ENCODE measurements at places on chromosomes 11 and 22.

- no peak for DNase-seq
These were observed 36.1 kb upstream of the TSPAN18 start for GRCh38 chr11:44690651-44691050.

DNA sequence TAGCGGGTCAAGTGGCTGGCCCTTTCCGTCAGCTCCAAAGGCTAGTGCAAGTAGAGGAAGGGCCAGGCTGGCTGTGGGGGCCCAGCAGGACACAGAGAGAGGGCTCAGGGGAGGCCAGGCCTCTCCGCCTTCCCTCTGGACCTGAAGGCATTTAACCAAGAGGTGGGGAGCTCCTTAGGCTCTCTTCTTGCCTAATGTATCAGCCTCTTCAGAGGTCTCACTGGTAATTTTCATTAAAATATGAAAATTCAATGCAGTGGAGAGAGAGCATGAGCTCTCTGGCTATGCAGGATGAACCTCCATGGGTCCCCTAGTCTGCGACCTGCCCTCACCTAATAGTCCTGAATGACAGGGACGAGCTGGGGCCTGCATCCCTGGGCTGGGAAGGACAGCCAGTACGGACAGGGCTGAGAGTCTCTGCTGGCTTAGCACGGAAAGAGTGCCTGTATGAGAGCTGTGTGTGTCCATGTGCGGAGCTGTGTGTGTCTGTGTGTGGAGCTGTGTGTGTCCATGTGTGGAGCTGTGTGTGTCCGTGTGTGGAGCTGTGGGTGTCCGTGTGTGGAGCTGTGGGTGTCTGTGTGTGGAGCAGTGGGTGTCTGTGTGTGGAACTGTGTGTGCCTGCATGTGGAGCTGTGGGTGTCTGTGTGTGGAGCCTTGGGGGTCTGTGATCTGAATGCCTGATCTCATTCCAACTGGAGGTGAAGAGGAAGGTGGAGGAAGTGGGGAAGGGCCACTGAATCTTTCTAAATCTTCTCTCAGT is 2.4 kb downstream of the ALX4 start:
- DNase-seq, result no peak

GRCh38 chr11:10608584-10608983 is 40.1 kb upstream of the LYVE1 start:
- no peak for DNase-seq

GRCh38 chr11:16117989-16118756 is 238.2 kb downstream of the SOX6 start:
- no peak for DNase-seq

DNA sequence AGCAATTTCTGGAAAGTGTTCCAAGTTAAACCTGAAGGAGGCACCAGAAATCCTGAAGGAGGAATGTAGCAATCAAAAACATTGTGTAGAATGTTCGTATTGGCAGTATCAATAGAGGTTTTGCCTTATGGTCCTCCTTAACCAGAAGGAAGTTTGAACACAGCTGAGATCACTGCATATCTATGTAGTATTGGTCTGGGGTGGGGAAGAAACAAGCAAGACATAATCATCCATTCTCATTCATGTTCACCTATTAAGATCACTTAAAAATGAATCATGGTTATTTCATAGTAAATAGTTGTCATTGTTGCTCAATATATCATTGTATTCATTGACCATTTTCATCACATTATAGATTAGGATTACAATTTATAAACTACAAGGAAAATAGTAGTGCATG is 160.5 kb downstream of the DDX10 start:
- no peak for DNase-seq

DNA sequence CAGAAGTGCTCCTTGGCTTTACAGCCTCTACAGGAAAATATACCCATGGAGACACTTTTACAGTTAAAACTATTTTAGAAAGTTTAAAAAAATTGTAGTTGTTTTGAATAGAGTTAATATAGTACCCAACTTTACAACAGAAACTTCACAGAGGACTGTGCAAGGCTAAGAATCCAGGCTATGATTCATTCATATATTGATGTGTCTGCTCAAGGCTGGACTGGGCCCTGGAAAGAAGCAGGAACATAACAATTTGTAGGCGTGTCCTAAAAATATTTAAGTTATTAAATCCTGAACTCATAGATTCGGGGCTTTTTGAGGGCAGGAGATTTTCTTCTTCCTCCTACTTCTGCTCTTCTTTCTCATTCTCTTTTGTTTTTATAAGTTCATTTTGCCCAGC is 291.5 kb upstream of the CCDC179 start:
- DNase-seq, result peak; percentile 7

DNA sequence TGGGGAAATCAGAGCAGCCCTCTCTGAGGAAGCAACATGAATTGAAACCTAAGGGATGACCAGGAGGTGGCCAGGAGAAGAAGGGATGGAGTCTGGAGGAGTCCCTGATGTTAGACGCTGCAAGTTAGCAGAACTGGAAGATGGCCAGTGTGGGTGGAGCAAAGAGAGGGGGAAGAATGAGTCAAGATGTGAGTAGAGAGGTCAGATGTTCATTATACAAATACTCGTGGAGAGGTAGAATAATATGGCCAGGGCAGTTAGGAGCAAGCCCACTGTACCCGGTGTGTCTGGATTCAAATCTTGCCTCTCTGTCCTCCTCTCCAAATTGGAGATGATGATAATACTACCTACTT is 242.0 kb downstream of the TENM4 start:
- DNase-seq, result peak; percentile 30

GRCh38 chr11:130315354-130315970 is 745 bp upstream of the ZBTB44 start:
- no peak for DNase-seq

GRCh38 chr11:29957431-29957830 is 59.4 kb downstream of the KCNA4 start:
- no peak for DNase-seq

- DNase-seq, result no peak
These were observed 133.7 kb downstream of the CTTN start for GRCh38 chr11:70532066-70532440.

DNA sequence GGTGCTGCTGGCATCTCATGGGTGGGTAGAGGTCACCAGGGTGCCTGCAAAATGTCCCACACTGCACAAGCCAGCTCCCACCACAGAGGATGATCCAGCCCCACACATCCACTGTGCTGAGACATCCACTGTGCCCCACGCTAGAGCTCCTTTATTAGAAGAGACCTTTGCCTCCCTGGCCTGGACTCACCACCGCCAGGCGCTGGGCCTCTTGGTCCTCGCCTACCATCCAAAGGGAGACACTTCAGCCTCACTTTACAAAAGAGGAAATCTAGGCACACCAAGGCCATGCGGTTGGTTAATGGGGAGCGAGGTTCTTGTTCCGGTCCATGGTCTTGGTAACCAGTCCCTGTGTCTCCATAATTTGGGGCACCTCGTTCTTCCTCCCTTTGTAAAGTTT is 3.4 kb upstream of the ANO1 start:
- no peak for DNase-seq

- DNase-seq, result no peak
These were observed 13.4 kb downstream of the SYT13 start for GRCh38 chr11:45272701-45273100.

DNA sequence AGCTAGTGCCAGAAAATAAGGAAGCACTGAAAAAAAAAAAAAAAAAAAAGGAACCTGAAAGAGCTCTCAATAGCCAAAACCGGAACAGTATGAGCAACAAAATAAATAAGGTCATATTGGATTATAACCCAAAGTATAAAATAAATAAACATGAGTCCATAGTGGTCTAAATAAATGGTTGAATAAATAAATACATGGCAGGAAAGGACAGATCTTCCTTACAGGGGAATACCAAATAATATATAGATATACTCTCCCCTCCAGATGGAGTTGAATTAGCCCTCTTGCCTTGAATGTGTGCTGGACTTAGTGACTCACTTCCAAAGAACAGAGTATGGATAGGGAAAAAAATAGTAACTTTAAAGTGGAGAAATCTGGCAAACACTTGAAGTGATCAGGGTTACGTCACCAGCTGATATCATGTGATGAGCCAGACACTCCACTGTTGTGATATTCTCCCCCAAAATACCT is 14.3 kb upstream of the ARRB1 start:
- no peak for DNase-seq
